Brain pericyte (primary cell): ENCODE measurements at places on chromosomes 7 and 10.

DNA sequence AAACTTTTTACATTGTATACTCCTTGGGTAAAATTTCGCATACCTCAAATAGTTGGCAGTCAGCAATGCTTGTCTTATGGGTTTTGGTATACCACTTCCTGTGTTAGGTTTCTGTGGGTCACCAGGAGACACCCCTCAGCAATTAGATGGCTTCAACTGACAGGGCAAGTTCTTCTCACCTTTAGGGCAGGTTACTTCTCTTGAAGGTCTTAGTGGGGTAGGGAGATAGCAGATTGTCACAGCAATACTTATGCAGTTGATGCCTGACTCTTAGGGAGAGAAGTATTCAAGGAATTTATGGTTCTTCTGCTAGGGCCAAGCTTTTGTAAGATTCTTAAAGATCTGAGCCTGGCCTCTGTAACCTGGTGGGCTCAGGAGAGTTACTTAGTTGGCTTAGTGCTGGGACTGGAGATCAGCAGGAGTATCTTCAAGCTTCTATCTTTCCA lies 42.9 kb downstream of the MKLN1 start:
- no peak for DNase-seq

DNA sequence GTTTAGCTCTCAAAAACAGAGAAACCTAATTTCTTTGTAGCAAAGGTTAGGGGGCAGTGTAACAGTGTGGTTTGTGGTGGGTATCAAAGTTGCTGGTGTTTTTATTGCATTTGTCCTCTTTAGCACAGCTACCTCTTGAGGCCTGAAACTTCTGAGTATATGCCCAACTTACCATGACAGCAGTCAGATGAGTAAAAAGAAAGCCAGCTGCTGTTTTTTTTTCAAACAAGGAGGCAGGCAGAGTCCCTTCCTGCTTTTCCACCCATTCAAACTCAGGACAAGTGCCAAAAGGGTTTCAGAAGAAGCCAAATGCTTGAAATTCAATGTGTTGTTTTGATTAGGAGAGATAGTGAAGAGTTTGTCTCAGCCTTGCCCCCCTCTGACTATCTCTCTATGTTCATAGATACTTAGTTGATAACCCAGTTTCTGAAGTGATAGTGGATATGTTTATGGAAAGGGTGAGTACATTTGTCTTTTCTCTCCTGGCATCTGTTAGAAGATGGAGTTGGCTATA lies 23.1 kb downstream of the GBF1 start:
- DNase-seq, result no peak

GRCh38 chr7:98464558-98464940 lies 63.7 kb upstream of the BAIAP2L1 start:
- DNase-seq, result no peak

- no peak for DNase-seq
Measured at GRCh38 chr7:139265673-139266072, 34.6 kb downstream of the UBN2 start.

- no peak for DNase-seq
Measured at GRCh38 chr7:2803342-2803692, 40.8 kb downstream of the GNA12 start.

DNA sequence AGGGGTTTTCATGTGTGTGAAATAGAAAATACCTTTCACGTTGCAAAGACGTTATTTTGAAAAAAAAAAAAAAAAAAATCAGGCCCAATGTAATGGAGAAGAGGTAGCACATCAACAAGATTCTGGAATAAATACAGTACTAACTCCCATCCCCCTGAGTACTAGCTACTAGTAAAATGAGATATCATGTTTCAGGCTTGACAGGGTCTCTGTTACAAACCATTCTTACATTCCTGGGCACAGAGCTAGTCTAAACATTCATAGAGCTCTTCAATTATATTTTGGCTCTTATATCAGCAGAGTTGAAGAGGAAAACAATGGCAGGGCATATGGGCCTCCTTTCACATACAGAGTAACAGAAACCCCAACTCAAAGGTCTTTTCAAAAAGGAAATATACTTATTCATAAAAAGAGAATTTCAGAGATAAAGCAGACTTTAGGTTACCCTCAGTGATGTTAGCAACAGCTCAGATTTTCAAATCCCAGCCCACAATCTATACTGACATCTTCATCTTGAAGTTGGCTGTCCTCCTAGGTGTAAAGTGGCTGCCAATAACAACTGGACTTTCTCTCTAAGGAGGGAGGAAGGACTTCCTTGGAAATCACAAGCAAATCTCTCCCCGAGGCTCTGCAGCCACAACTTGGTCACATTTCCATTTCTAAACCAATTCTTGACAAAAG lies 18.6 kb downstream of the C7orf33 start:
- no peak for DNase-seq

DNA sequence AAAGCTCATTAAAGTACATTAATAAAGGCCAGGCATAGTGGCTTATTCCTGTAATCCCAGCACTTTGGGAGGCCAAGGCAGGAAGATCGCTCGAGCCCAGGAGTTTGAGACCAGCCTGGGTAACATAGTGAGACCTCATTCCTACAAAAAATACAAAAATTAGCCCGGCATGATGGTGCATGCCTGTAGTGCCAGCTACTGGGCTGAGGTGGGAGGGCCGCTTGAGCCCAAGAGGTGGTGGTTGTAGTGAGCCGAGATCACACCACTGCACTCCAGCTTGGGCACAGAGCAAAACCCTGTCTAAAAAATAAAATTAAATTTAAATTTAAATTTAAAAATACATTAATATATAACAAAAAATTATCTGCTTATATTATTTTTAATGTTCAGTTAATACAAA lies 7.1 kb upstream of the TAS2R39 start:
- DNase-seq, result no peak

DNA sequence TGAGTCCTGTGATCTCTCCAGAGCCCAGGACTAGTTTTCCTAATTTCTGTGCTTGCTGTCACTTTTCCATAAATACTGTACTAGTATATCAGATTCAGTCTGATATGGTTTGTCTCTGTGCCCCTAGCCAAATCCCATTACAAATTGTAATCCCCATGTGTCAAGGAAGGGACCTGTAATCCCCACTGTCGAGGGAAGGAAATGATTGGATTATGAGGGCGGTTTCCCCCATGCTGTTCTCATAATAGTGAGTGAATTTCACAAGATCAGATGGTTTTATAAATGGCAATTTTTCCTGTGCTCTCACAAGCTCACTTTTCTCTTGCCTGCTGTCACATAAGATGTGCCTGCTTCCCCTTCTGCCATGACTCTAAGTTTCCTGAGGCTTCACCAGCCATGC lies 54.8 kb upstream of the IFRD1 start:
- no peak for DNase-seq

GRCh38 chr10:24114556-24114955 lies 94.4 kb upstream of the KIAA1217 start:
- DNase-seq, result no peak

DNA sequence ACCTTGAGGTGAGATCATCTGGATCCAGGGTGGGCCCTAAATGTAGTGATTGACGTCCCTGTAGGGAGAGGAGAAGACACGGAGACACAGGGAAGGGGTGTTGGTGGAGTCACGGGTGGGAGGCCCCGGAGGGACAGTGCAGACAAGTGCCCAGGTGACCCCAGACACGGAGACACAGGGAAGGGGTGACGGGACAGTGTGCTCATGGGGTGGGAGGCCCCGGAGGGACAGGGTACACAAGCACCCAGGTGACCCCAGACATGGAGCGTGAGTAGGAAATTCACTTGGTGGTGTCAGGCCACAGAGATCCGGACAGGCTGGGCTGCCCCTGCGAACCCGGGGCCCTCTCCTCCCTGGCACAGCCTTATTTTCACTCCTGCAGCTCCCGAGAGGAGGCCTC lies 176.9 kb downstream of the PTPRN2 start:
- DNase-seq, result no peak
